K562 (cell line): ENCODE measurements at places on chromosomes 7 and 10.

DNA sequence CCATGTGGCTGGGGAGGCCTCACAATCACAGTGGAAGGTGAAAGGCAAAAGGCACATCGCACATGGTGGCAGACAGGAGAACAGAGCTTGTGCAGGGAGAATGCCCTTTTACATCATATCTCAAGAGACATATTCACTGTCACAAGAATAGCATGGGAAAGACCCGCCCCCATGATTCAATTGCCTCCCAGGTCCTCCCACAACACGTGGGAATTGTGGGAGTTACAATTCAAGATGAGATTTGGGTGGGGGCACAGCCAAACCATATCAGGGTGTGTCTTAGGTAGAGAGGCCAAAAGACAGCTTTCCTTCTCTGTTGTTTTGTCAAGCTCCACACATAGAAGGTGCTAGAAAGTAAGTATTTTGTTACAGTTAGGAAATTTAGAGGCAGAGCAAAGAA, 20.8 kb upstream of the SLC26A5 start:
- DNase-seq, result no peak

DNA sequence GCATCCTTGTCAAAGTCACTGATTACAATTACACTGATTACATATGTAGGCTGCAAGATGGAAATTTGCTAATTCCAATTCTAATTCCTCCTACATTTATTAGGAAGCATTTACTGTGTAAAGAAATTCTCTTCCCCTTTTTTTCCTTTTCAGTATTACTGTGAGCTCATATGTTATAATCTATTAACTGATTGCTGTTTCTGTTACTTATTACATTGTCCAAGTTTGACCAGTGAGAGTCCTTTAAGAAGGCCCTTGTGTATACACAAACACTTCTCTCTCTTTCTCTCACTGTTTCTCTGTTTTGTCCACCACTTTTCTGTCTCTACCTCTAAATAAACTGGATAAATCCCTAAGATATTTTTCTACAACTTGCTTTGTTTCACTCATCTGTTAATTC, 31.5 kb downstream of the PHF14 start:
- DNase-seq, result no peak

DNA sequence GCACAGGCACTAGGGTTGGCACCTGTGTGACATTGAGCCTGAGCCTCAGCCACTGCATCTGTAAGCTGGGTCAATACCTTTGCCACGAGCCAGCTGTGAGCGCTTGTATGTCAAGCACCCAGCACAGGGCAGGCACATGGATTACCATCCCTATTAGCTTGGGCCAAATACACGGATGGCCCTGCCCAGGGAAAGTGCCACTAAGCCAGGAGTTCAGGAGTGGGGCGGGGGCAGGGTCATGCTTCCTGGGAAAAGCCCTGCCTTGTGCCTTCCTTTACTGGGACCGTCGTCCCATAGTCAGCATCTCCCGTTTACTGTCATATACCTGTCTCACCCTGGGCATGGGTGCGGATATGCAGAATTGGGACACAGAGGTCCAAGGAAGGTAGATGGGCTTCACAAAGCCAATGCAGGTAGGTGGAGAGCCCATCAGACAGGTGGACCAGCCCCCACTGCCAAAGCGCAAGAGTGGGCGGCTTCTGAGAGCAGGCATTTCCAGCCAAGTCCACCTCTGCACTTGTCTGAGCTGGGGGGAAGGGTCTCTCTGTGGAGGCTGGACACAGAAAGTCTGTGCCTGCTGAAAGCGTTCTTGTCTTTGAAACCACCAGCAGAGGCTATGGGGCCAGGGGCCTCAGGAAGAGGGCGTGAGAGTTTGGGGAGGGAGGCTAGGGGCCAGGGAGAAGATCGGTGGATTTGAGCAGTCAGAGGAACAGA, 72.6 kb downstream of the VWA2 start:
- DNase-seq, result no peak

DNA sequence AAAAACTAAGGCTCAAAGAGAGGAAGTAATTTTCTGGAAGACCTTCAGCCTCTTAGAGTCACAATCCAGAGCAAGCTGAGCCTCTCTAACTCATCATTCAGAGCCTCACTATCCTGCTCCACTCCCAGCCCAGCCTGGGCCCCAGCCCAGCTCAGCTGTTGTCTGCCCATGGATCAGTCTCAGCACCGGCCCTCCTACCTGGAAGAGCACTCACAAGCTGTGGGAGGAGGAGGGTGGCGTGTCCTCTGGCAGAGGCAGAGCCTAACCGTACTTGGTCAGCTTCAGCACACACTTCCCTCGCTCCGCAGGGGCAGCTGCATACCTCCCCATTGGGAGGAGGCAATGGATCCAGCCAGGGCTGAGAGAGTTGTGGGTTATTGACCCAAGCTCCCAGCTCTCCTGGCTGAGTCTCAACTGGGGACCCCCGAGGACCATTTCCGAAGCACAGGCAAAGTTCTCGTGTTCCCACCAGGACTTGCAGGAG, 66.7 kb upstream of the GPR26 start:
- DNase-seq, result no peak

DNA sequence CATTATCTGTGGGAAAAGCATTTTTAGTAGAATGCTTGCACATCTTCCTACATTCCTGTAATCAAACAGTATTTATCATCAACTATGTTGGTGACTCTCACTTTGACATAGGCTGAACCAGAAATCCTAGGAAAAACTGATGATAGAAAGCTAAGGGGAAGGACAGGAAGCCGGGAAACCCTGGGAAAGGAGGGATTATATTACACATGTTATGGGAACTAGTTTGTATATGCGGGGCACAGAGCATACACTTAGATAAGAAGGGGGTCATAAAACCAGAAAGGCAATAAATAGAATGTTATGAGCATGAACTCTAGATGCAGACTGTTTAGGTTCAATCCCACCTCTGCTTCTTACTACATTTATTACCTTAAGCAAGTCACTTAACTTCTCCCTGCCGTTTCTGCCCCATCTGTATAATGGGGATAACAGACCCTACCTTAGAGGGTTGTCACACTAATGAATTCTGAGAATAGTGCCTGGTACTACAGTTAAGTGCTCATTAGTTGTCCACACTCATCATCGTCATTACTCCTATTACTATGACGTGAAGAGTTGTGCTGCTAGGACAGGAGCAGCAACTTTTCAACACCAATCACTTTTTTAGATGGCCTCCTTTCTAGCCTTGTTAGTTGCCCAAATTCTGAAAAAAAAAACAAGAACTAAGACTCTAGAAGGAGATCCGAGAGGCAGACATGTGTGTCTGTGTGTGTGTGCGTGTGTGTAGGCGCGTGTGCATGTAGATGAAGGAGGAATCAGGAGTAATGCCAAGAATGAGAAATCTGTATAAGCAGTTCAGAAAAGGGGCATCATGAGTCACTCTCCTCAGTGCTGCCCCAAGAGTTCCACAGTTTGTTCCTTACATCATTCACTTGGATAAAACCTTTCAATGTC, 52.2 kb downstream of the KMT2C start:
- no peak for DNase-seq

DNA sequence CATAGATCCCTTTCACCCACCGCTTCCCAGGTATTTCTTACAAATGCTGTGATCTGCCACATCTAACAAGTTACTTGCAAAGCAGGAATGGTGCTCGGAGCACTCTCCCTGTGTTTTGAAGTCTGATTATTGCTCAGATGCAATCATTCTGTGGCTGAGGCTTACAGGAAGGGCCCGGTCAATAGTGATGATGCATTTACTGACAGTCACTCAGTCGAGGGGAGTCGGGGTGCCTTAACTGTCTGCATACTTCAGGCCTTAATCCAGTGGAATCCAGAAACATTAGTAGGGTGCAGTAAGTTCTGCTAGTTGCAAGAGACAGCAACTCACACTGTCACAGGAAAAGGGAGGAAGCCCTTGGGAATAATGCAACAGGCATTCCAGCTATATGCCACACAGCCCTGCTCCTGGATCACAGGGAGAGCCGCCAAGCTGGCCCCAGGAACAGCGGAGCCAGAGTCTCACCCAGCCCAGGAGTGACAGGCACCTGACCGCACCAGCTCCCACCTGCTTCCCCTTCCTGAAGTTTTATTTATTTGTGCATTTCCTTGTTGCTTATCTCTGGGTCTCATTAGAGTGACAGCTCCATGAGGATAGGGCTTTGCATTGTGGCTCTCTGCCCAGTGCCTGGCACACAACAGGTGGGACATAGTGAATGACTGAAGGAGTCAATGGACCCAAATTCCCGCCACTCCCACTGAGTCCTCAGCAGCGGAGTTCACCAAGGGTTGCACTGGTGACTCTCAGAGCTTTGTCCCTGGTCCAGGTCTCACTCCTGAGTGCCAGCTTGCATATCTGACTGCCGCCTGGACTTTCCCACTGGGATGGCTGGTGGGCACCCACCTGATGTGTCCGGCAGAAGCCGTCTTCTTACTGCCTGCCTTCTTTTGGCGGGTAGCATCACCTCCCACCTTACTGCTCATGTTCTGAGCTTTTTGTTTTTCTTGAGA, 212.5 kb upstream of the SH2B2 start:
- DNase-seq, result no peak
